ENCODE measurements at places on chromosomes 1 and 21. TPM values are rescaled to one million over a fixed set of nuclear protein-coding genes. Genes with fewer than 3 reads are reported as not detected.

The SLC35A3 gene
- 16.9 TPM for total RNA-seq

The CELSR2 gene
- 1.5 TPM for total RNA-seq

The PSEN2 gene
- 4.9 TPM for total RNA-seq

The TRPM2 gene
- 2.5 TPM for total RNA-seq

The CYYR1 gene
- total RNA-seq: 0.18 TPM

The RNF223 gene
- total RNA-seq: not detected

The CYB5RL gene
- total RNA-seq: 7.2 TPM

The AGT gene
- total RNA-seq: 0.68 TPM

The CLIC6 gene
- total RNA-seq: 0.11 TPM

The LCE1B gene
- total RNA-seq: not detected

The ATP6V1G3 gene
- total RNA-seq: not detected

The CACHD1 gene
- total RNA-seq: 2.0 TPM

The STYXL2 gene
- total RNA-seq: not detected

The AKR7A3 gene
- 1.3 TPM for total RNA-seq

The KRTAP19-3 gene
- not detected for total RNA-seq

The A3GALT2 gene
- 0.30 TPM for total RNA-seq

The CLCA1 gene
- total RNA-seq: 0.13 TPM

GRCh38 chr21:38712071-38712470 is 93.7 kb upstream of the ETS2 start:
- no peak for DNase-seq

DNA sequence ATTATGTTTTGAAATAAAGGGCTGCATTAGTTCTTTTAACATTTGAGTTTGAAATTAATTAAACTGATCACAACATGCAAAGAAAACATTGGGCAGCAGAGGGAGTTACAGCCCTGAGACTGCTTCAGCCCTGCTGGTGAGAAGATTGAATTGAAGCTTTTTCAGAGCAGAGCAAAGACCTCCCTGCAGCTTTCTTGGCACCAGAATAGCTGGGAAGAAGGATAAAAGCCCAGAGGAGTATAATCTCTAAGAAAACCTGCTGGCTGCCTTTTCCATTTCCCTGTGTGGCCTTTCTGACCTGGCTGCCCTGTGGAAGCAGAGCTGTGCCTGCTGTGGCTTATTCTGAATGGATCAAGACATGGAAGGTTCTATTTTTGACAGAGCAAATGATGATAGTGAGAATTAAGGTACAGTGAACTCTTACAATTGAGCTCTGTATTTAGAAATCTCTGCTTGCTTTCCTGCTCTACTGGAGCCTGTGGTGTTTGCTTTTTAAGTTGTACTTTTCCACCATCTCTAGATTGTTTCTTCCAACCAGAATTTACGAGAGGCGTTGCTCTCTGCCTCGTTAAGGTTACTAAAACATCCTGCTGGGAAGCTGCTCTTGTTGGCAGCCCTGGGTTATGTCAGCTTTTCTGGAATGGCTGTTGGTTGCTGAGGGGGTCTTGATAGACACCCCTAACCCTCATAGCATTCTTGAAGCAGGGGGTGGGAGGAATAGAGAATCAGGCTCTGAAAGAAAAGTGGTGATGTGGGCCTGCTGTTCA is 9.9 kb downstream of the SNRPE start:
- no peak for DNase-seq

GRCh38 chr1:54571803-54572541 is 23.9 kb downstream of the ACOT11 start:
- no peak for DNase-seq

- no peak for DNase-seq
Observed at GRCh38 chr1:180513531-180513930, 11.2 kb upstream of the ACBD6 start.

- DNase-seq: no peak
Observed at GRCh38 chr1:32303997-32304622, 12.2 kb downstream of the HDAC1 start.

- DNase-seq: no peak
Observed at GRCh38 chr1:246658567-246658966, 65.6 kb upstream of the SCCPDH start.

GRCh38 chr1:184664042-184664660 is 90.5 kb downstream of the EDEM3 start:
- DNase-seq: peak; percentile 10

DNA sequence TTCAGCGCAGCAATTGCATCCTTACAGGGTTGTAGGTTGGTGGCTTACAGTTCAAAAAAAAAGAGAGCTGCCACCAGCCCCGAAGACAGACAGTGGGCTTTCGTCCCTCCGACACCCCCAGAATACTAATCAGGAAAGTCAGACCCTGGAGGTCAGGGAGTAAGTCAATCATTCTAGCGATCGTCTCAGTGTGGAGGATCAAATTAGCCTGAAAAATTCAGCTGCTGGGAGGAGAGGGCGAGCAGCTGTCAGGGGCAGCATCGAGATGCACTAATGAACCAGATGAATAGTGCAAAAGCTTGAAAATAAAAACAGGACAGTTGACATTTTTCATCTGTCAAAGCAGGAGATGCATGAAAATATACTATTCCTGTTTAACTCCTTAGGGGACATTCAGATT is 138.4 kb downstream of the NEK7 start:
- no peak for DNase-seq

DNA sequence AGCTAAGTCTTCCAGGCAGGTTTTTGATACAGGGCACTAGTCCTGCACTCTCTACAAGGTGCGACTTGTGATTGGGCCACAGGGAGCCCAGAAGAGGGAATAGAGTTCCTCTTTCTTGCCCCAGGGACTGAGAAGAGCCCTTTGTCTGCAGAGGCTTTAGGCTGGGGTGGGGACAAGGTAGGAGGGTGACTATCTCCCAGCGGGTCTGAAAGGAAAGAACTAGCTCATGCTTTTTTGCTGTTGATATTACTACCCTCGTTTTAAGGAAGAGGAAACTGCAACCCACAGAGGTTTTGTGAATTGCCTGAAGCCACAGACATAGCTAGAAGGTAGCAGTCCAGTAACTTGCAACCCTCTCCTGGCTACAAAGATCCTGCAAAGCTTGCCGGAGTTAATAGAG is 615.2 kb downstream of the MATN1 start:
- no peak for DNase-seq

DNA sequence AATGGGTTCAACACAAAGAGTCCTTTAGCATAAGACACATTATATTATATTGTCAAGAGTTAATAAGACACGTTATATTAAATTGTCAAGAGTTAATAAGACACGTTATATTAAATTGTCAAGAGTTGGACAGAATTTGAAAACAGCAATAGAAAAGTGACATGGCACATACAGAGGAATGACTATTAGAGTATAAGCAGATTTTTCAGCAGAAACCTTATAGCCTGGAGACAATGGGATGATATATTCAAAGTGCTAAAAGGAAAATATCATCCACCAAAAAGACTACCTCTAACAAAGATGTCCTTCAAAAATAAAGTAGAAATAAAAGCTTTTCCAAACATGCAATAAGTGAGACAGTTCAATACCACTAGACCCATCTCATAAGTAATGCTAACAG is 36.0 kb upstream of the HSPA13 start:
- DNase-seq: no peak

- DNase-seq: no peak
Observed at GRCh38 chr1:34796990-34797389, 4.2 kb downstream of the GJA4 start.

- DNase-seq: no peak
Observed at GRCh38 chr1:44783697-44784093, 4.3 kb downstream of the BEST4 start.

DNA sequence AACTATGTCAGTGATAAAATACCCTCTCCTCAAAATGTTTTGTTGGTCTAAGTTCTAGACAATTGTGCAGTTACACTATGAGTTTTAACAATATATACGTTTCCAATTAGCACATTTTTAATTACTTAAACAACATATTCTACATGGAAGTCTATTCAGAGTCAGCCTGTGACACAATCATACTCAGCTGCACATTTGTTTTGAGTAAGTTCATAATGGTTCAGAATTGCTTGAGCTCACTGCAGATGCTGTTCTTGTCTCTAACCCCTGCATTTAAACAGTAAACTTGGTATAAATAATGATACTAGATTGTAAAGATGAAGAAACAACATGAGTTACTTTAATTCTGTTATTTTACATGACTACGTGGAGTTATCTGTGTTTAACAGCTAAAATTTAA is 30.6 kb downstream of the CDKN2C start:
- DNase-seq: no peak

DNA sequence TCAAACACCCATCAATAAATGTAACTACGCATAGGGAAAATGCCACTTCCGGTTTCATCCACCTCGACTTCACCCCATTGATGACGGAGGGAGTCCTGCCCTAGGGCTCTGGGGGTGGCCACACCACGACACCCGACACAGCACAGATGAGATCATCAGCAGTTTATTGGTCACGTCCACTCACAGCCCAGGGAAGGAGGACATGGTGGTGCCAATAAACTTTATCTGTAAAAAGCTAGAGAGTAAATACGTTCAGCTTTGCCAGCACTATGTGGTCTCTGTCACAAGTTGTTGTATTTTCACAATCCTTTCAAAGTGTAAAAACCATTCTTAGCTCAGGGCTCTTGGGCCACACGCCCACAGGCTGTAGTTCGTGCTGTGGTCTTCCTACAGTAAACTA is 16.3 kb downstream of the SETD4 start:
- DNase-seq: no peak

DNA sequence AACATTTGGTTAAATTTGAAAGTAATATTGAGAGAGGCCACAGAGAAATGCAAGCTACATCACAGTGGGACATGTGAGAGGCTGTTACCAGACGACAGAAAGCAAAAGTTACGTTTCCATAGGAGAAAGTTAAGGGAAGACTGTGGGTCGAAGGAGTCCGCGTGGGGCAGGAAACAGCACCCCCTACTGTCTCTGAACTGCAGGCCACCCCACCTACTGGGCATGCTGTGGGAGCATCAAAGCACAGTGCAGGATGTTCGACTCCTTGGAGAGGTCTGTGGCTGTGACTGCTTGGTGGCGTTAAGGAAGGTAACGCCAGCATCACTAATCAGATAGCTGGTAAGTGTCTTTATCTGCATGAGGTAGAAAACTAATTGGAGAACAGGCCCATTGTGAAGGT is 123.9 kb downstream of the PTBP2 start:
- DNase-seq: no peak

GRCh38 chr1:37133276-37134145 is 99.2 kb upstream of the GRIK3 start:
- no peak for DNase-seq

- DNase-seq: no peak
Observed at GRCh38 chr1:94121411-94121821, 468 bp upstream of the ABCA4 start.

- DNase-seq: no peak
Observed at GRCh38 chr1:84425150-84425896, 27.0 kb downstream of the DNASE2B start.

- DNase-seq: no peak
Observed at GRCh38 chr1:29708796-29709703, 472.7 kb downstream of the PTPRU start.

- DNase-seq: no peak
Observed at GRCh38 chr1:185860311-185860710, 126.1 kb downstream of the HMCN1 start.

DNA sequence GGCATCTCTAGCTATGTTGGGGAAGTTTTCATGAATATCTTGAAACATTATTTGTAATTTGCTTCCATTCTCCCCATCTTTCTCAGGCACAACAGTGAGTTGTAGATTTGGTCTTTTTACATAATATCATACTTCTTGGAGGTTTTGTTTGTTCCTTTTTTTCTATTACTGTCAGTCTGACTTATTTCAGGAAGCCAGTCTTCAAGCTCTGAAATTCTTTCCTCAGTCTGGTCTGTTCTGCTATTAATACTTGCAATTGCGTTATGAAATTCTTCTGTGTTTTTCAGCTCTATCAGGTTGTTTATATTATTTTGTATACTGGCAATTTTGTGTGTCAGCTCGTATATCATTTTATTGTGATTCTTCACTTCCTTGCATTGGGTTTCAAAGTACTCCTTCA is 424.6 kb upstream of the PTBP2 start:
- DNase-seq: no peak

- no peak for DNase-seq
Observed at GRCh38 chr1:168301664-168302320, 21.1 kb downstream of the TBX19 start.

DNA sequence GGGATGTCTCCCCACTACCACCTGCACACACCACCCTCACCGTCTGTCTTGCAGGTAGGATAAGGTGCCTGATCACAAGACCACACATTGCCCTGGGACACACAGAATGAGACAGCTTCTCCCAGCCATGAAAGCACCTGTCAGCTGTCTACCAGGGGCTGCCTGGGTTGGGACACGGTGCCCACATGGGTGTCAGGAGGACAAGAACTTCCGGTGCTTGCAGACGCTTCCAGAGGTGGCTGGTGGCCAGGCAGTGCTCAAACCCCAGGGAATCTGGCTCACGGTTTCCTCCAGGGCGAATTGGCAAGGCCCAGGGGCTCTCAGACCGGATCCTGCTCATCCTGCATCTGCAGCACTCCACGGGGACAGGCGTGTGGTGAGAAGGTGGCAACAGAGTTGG is 182.6 kb upstream of the ARHGEF16 start:
- DNase-seq: no peak

DNA sequence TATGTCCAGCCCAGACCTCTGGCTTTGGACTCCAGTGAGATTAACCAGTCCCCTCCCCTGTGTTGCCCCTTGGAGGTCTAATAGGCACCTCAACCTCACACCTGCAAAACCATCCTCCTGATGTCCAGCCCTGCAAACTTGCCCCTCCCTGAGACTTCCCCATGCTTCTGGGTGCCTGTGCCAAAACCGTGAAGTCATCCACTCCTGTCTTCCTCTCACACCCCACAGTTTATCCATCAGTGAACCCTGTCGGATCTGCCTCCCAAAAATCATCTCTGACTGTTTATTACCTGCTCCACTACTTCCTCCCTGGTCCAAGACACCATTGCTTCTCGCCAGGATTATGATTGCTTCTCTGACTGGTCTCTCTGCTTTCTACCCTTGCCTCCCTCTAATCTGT is 31.7 kb upstream of the PADI1 start:
- DNase-seq: no peak

- no peak for DNase-seq
Observed at GRCh38 chr1:43804569-43804968, 97.2 kb downstream of the ST3GAL3 start.

DNA sequence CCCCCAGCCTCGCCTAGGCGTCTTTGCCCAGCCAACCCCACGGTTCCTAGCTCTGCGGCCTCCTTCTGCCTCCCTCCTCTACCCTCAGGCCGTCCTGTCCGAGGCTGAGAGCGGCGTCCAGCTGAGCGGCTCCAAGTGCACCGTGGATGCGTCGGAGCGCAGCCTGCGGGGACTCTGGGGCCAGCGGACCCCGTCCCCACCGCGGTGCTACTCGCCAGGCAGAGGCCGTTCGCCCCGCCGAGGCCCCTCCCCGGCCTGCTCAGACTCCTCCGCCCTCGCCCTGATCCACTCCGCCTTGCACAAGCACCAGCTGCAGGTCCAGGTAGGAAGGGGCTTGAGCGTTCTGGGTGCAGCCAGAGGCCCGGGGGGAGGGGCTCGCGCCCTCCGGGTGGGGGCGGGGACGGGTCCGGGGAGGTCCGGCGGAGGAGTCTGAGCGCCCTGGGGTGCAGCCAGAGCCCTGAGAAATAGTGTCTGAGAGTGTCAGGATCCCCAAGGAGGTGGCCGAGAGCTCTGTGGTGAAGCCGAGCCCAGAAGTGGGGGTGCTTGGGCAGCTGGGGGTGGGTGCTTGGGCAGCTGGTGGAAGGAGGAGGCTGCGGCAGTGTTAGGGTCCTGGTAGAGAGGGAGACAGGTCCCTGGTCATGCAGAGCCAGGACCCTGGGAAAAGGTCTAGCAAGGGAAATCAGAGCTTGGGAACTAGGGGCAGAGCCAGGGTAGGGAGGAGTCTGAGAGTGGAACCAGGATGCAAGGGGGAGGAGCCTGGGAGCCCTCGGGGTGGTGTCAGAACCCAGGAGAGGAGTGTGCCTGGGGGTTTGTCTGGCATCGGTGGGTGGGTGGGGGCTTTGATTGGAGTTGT is 3.2 kb upstream of the NBPF3 start:
- DNase-seq: no peak

Measured in activated T-cell treated with anti-CD3 and anti-CD28 coated beads, Interleukin-2, amount 50 U/mL, for 4 hours (primary cell).